ENCODE measurements at places on chromosomes 3 and 15. TPM values are rescaled to one million over a fixed set of nuclear protein-coding genes. Genes with fewer than 3 reads are reported as not detected.

KCNH8 gene
- total RNA-seq, result under 0.01 TPM

C2CD4B gene
- 21.7 TPM for total RNA-seq

CCDC54 gene
- not detected for total RNA-seq

TPRA1 gene
- 27.9 TPM for total RNA-seq

GRM7 gene
- not detected for total RNA-seq

GMNC gene
- total RNA-seq, result not detected

LRRIQ4 gene
- 0.07 TPM for total RNA-seq

CXCR6 gene
- total RNA-seq, result not detected
